Caudate nucleus (tissue), 63 donors: ENCODE measurements at places on chromosomes 13 and 19.

- no peak for DNase-seq
Measured at GRCh38 chr13:82827724-82828123, 1054.5 kb downstream of the SLITRK1 start.

DNA sequence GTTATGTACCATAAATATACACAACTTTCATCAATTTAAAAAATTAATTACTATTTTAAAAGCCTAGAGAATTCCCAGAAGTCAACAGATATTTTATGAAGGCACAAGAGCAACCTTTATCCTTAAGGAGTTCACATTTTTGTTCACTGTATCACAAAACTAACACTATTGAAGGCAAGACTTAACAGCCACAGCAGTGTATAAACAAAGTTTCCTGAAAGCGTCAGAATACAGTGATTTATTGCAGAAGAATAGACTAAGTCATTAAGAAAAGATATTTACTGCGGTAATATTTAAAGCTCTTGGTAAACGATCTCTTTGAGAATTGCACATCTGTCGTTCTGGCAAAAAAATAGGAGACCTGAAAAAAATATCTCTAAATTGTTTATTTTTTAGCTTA lies 419.3 kb upstream of the NBEA start:
- DNase-seq: no peak

DNA sequence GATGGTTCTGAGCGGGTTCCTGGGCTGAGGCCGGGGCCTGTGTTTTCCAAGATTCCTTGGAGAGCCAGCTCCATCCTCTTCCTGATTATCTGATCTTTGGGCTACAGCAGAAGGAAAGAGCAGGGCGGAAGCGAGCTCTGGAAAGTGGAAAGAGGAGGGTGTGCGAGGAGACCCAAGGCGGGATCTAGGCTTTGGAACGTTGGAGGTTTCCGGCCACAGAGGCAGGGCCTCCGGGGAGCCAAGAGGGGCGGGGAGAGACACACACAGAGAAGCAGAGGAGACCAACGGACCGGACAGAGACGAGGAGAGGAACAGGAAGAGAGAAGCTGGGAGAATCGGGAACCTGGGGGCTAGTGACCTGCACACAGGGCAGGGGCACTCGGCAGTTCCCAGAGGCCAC lies at the start of gene CLEC11A:
CLEC11A (plus strand) TSS at position 296 of the 400 bp plus-strand sequence. CDS start 162 bp downstream, outside the sequence.
- DNase-seq: no peak

DNA sequence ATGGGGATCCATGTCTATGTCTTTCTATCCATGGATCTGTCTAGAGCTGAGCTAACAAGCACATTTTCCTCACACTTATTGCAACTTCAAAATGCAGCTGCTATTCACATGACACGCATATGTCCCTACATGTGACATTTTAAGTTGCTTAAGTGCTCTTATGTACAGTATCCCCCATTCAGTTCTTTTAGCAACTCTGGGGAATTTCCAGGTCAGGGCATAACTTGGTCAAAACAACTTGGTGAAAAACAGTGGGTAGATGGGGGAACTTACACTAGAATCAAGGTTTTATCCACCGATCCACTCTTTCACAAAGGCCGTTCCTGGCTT lies 73.0 kb downstream of the COL4A1 start:
- DNase-seq: no peak

- DNase-seq: peak; percentile 26
Measured at GRCh38 chr19:3684054-3684816, 16.0 kb downstream of the PIP5K1C start.

DNA sequence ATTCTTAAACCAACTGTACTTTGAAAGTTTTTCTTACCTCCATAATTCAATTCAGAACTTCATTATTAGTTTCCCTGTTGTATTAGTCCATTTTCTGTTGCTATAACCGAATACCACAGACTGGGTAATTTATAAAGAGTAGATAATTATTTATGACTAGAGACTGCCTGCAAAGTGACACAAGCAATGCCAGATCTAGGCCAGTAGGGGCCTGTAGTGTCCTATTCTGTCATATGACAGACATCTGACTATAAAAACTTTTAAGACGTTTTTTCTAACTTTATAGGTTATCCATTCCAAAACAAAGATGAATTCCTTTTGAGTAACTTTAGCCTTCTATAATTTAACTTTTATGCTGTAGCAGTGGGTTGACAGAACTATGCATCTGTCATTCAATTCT lies 2783.8 kb downstream of the PCDH9 start:
- no peak for DNase-seq

DNA sequence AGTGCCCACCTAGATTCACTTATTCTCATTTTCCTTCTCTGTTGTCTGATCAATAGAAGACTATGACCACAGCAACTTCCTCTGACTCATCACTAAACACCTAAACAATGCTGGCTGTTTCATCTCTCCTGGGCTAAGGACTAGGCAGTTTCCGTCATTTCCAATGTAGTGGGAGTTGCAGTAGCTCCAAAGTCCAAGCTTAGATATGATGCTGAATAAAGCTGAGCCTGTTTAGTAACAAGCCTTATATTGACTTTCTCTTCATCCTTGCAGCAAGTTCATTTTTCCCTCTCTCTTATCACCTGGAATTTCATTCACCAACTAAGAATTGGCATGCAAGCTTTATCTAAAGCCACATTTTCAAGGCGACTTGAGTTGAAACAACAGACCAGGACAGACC lies 53.5 kb upstream of the PCDH9 start:
- no peak for DNase-seq

DNA sequence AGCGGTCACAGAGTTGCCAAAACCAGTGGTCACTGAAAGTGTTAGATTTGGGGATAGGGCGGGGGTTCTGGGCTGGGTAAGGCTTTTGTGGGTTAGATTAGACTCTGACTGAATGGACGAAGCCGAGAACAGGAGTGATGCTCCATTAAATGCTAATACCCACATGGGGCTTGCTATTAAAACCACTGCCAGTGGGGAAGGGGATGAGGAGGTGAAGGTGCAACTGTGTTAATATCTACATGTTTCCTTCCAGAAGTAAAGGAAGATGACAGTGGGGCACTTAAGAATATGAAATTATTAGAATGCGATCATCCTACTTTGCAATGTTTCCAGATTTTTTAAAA lies 573 bp upstream of the ZNF614 start:
- no peak for DNase-seq

DNA sequence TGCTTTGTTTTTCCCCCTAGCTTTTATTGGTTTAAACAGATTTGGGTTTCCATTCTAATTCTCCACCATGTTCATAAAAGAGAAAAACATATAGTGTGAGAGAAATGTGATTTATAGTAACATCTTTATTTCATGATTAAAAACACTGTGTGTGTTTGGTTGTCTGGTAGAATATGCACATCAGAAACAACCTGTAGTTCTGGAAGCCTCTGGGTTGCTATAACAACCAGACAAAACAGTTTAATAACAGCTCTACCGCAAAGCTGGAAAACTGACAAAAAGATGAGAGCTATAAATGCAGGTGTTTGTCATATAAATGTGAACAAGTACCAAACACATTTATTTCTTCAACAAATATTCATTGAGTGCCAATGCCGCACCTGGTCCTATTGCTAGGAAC lies 9.8 kb downstream of the KBTBD6 start:
- no peak for DNase-seq
